Stimulated activated CD8-positive, alpha-beta memory T cell treated with anti-CD3 and anti-CD28 coated beads, Interleukin-15, amount 100 ng/mL, for 48 hours (primary cell): ENCODE measurements at places on chromosomes 11 and 22.

- DNase-seq, result no peak
Measured at GRCh38 chr11:94871491-94872185, 101.7 kb downstream of the CWC15 start.

DNA sequence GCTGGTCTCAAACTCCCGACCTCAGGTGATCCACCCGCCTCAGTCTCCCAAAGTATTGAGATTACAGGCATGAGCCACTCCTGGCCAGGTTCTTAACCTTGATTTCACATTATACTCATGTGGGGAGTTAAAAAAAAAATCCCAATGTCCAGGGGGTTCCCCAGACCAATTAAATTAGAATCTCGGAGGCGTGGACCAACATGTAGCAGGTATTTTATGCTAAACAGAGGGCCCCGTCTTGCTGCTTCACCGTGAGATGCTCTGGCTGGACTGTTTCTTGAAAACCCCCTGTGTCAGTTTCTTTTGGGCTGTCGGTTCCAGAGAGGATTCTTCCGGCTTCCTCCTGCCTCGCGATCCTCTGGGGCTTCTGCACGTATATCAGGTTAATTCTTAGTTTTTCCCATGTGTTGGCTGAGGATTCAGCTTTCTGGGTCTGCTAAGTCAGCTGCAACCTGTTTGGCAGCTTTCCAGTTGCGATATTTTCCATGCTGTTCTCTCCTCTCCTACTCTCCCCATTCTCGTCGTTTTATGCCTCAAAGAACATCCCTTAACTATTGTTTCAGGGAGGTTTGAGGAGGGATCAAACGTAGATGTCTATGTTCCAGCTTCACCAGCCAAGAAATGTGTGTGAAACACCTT is 50.6 kb upstream of the ACCSL start:
- DNase-seq, result no peak

GRCh38 chr11:85647078-85647477 is 689 bp upstream of the TMEM126A start:
- no peak for DNase-seq

GRCh38 chr11:34063061-34063795 is 11.7 kb downstream of the CAPRIN1 start:
- DNase-seq, result no peak

DNA sequence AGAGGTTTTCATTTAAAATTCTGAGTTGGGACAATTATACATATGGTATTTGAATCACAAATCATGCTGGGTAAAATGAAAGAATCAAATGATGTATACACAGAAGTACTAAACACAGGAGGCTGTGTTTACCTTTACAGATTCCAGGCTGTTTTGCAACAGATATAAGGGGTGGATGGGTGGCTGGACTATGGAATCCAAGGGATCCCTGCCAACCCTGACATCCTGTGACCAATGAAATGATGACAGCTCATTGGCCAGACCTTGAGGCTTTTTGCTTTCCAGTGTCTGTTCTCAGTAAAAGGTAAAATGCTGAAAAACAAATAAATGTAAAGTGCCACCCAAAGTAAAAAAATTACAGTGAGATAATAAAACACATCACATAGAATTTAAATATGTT is 3.3 kb upstream of the DDI1 start:
- DNase-seq, result no peak
